ENCODE measurements at places on chromosomes 7 and 10.
A peak's percentile ranks its signal among the peaks of the same experiment; 100 is the strongest.

DNA sequence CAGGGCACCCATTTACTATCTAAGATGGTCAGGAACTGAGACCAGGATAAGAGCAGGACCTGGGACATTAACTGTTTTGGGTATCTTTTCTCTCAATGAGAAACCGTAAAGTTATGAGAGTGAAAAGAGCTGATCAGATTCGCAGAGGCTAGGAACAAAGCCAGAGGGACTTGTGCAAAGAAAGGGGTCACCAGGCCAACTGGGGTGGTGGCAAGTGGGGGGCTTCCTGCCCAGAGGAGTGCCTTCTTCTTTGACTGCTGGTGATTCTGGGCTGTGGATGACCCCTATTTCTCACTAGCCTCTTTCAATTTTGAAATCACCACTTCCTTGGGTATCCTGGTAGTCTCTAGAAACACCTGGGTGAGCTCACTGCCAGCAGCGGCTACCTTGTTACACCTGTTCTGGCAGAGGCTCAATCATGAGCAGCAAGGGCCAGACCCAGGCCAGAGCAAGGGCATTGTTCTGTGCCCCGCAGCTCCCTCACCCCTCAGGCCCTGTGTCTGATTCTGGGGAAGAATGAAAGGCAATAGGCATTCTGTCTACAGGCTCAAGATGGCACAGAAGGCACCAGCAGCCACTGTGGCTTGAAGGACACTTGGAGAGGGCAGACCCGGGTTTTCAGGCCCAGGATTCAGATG lies 999 bp downstream of the SFTPD start:
- no peak for DNase-seq

DNA sequence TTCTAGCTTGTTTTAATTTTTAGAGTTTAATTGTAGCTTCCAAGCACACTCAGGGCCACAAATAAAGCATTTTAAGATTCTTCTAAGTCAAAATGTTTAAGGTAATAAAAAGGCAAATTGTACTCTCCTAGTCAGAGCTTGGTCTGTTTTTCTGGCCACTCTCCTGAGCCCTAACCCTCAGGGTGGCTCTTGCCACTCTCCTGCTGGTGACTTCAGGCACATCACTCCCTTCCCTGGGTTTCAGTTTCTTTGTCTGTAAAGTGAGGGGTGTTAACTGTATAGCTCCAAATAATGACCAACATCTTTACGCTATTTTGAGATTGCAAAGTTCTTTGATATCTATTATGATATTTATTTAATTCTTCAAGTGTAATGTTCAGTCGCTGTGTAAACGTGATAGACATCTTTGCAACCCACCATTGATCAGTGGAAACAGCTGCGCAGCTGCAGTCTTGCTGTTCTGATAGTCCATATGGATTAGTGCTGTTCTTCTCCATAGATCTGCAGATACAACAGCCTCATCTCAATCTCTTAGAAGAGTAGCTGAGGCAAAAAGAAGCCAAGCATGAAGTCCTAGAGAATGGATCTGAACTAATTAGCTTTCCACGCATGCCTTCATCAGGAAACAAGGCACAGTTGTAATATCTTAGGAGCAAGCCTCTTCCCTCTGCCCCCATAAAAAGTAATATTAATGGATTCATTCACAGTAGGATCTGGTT lies 189.9 kb downstream of the PLPP4 start:
- no peak for DNase-seq

DNA sequence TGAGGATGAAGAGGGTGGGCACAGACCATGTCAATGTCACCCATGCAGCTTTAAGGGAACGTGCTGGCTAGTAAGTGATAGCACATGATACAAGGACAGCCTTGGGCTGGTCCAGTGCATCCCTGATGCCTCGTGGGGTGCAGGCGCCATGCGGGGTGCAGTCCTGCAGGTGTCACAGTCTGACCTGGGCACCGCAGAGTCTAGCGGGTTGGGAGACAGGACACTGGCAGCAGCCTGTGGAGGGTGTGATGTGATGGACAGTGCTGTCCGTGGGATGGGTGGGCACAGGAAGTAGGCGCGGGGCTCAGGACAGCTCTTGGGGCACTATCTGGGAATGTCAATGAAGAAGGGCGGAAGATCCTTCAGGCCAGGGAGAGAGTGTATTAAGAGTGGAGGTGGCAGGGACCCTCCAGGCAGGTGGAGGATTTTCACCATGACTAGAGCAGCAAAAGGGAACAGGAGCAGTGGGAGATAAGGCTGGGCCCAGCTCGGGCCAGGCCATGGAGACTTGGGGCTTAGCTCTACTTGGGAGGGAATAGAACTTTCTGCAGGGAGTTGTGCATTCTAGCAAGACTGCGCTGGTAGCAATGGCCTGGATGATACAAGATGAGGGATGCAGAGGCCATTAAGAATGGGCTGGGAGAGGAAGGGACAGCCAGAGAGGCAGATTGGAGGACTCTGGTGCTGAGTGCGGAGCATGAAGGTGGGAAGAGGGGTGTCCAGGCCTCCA lies 122.5 kb downstream of the PTPN20 start:
- no peak for DNase-seq

- DNase-seq: peak; percentile 19
Observed at GRCh38 chr10:67837541-67838314, at the start of gene DNAJC12. DNAJC12 (minus strand) TSS chr10:67838188; CDS start chr10:67838011, 177 bp downstream.

DNA sequence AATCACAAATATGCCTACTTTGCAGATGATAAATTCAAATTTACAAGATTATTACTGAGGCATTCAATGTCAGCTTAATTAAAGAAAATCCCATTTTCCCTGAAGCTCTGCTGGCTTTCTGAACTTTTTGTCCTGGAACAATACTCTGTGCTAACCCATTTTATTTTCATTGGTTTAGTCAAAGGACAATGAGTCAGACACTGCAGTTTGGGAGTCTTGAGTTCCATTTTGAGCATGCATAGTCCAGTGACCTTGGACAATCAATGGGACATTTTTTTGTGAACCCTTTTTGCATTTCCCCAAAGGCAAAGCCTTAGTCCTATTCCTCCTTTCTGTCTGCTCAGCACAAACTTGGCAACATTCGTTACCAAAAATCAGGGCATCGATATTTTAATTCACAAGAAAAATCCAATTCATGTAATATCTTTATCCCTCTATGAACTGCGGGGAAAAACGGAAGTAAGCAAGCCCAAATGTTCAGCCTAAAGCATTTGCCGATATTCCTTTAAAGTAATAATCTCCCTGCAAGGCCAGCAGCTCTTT lies 339.8 kb downstream of the RNLS start:
- DNase-seq: no peak

DNA sequence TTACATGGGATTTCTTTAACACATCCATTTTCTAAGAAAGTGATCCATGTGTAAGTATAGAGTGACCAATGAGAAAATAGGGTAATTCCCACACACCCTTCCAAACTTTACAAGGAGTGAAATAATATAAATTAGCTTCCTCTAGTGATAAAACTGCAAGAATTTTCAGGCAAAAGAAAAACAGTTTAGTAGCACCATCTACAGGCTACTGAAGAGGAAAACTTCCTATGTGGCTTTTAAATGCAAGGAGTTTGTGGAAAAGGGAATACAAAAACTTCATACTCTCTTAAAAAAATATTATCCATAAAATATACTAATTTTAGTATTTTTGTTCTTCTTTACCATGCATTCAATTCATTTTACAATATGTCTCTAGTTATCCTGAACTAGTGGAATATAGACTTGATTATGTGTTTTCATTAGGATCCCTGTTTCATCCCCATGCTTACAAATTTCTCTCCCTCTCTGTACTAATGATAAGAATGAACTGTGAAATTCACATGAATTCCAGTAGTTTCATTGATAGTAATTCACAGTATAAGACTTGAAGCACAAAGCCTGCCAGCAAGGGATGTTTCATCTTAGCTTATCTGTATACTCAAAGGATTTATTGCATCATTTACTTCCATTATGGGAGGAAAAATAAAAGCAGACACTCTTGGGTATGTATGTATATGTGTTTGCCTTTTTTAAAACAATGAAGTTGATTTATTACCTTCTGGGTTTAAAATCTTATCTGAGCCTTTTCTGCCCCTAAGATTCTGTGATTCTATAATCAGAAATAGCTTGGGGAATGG lies 442.9 kb downstream of the AUTS2 start:
- no peak for DNase-seq

DNA sequence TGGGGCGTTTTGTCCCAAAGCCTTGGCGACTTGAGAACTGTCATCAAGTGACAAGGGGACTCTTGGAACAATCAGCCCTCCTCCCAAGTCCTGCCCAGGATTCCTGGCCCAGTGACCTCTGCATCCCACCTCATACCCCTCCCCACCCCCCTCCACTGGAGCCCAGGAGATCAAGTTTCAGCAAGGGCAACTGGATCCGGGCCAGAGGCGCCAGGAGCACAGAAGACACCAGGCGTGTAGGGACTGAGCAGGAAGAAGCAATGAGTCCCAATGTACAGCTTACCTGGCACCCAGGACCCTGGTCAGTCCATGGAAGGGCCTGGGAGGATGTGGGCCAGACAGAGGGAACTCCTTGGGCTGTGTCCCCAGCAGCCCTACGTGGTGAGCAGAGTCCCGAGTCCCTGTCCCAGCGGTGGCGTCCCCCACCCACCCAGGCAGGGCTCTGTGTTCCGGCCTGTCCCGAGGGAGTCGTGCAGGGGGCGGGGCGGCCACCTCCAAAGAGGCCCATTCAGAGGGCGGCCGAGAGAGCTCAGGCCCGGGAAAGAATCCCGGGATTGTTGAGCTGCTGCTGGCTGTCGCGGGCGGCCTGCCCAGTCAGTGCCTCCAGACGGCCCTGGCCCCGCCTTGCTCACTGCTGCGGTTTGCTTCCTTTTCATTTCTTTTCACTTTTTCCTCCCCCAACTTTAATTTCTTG lies 254.1 kb downstream of the TNS3 start:
- DNase-seq: no peak

GRCh38 chr7:45103958-45104843 lies 7.3 kb downstream of the TBRG4 start:
- no peak for DNase-seq

GRCh38 chr10:571166-571565 lies 118.3 kb downstream of the DIP2C start:
- no peak for DNase-seq

DNA sequence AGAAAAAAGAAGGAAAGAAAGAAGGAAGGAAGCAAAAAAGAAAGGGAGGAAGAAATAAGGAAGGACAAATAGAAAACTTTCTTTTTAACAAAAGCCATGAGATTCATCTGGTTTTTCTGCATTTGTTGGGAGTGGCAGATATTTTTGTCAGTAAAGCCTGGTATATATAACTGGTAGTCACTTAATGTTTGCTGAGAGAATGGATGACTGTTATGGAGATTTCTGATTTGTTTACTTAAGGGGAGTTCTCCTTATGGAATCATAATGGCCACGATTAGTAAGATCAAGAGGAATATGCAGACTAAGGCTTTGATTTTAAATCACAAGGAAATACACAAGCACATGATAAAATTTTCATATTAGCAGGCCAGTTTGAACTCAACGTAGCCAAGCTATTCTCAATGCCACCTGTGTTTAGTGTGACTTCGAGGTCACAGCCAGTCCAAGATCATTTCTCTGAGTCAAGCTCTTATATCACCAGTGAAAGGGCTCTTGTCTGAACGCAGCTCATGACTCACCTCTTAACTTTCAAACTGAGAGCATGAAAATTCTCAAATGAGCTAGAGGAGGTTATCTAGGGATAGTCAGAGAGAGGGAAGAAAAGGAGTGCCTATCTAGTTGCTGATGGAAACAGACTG lies 445.1 kb upstream of the ZMIZ1 start:
- no peak for DNase-seq

GRCh38 chr10:121860810-121861209 lies 67.0 kb downstream of the ATE1 start:
- DNase-seq: no peak

GRCh38 chr10:48611133-48611532 lies 6.3 kb upstream of the ARHGAP22 start:
- no peak for DNase-seq

GRCh38 chr7:66183700-66184099 lies 21.4 kb upstream of the TPST1 start:
- DNase-seq: no peak

GRCh38 chr10:92203919-92204623 lies 86.8 kb downstream of the CPEB3 start:
- DNase-seq: no peak

DNA sequence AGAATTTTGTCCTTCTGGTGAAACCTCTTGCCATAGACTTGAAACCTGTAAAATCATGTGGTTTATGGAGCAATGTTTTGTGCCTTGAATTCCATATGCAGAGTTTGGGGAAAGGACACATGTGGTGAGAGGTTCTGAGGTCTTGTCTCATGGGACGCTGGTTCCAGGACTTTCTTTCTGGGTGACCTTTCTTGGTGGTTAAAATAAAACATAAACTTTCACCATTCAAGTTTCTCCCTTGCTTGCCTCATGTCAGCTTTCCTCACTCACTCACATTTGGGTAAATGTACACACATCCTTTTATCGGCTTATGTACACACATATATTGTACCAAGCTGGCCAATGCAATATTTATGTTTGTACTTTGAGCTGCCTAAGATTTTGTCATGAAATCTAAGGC lies 144.9 kb upstream of the CELF2 start:
- no peak for DNase-seq

GRCh38 chr10:20767028-20767427 lies 130.1 kb downstream of the NEBL start:
- no peak for DNase-seq

DNA sequence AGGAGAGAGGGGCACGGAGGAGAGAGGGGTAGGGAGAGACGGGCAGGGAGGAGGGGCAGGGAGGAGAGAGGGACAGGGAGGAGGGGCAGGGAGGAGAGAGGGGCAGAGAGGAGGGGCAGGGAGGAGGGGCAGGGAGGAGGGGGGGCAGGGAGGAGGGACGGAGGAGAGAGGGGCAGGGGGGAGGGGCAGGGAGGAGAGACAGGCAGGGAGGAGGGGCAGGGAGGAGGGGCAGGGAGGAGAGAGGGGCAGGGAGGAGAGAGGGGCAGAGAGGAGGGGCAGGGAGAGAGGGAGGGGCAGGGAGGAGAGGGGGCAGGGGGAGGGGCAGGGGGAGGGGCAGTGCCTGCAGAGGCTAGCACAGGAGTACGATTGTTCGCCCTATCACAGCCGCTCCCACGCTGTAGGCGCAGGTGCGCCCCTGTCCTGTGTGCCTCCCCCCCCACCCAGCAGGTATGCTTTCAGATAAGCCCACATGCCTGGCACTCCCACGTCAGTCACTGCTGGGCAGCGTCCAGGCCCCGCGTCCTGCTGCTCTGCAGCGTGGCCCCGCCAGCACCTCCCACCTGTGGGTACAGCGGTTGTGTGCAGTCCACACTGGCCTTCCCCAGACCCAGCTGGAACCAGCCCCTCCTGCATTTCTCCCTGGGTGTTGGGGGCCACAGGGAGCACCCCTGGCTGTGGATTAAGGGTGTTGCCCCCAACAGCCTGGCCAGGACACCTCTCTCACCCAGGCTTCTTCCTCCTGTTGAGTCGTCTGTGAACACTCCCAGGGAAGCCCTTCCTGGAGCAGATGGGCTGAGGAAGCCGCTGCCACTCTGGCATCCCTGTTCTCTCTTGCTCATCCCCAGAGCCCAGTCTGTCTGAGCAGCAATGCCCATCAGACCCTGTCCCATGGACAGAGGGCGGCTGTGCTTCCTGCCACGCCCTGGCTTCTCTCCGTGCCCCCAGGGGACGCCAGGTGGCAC lies 10.8 kb downstream of the NKX6-2 start:
- DNase-seq: no peak

- DNase-seq: no peak
Observed at GRCh38 chr7:18429547-18429946, 66.0 kb upstream of the HDAC9 start.

Data from DND-41 (cell line).